ENCODE measurements at places on chromosomes 7 and 10. TPM values are rescaled to one million over a fixed set of nuclear protein-coding genes. Genes with fewer than 3 reads are reported as not detected.

The PRR15 gene
- not detected for total RNA-seq

The GATA3 gene
- 0.09 TPM for total RNA-seq

The TLL2 gene
- total RNA-seq, result 1.2 TPM

The MOGAT3 gene
- total RNA-seq, result not detected

The SPAM1 gene
- not detected for total RNA-seq

The SPDYE2 gene
- total RNA-seq, result not detected

Measured in cerebellum (tissue), 4 donors.